Activated naive CD4-positive, alpha-beta T cell treated with anti-CD3 and anti-CD28 coated beads, Interleukin-2, amount 10 ng/mL, durations not matched to agents 7 days and 5 days (primary cell): ENCODE measurements at places on chromosomes 7 and 10.
A peak's percentile ranks its signal among the peaks of the same experiment; 100 is the strongest.

DNA sequence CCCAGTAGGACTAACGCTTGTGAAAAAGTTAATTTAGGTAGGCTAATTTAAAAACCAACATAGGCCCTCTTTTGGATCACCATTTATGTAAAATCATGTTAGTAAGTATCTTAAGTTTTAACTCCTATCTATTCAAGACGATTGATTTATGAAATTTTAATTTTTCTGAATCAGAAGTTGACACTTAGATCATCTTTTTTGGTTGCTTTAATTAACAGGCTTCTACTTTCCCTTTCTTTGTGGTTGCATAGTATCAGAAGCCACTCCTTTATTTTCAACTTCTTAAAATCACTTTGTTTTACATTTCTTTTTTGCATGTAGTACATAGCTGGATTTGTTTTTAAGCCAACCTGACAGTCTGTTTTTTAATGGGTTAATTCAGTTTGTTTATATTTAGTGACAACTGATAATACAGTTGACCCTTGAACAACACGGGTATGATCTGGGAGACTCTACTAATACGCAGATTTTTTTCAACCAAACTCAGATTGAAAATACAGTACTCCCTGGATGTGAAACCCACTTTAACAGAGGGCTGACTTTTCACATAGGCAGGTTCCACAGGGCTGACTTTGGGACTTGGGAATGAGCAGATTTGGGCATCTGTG, 69.7 kb upstream of the SYPL1 start:
- no peak for DNase-seq
- H3K36me3 ChIP-seq = no peaks in the 10 kb centered on the region
- peaks cover 15% of the 10 kb centered on the region for H3K4me1 ChIP-seq
- H3K4me3 ChIP-seq = no peak overlapping the region
- no peak overlapping the region for H3K27ac ChIP-seq

DNA sequence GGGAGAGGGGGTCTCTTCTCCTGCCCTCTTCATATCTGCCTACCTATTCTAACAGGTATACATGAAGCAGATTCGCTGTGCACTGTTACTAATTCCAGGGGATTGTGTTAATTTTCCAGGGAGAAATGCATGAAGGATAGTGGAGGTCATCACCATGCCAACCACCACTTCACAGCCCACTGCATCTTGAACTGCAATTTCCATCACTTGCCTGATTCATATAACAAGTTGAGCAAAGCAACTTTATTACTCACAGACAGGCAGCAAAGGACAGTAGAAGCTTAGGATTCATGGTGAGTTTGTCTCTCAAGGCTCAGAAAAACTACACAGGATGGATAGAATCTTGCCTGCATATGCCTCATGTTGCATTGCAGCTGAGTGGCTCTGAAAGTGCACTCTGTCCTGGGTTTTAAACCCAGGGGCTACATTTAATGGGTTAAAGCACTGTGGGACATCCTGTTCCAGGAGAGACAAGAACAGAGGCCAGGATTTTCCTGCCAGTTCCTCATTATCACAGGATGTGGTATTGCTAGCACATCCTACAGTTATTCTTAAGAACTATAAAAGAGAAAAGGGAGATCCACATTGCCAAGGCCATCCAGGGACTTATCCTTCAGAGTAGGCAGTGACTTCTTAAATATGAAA, 136.9 kb upstream of the PRSS1 start:
- DNase-seq = no peak
- peaks cover 37% of the 10 kb centered on the region for H3K4me1 ChIP-seq
- no peak overlapping the region for H3K4me3 ChIP-seq
- H3K27ac ChIP-seq = peak overlapping the region; percentile 42
- H3K27me3 ChIP-seq = peaks cover 17% of the 10 kb centered on the region

- H3K27ac ChIP-seq = no peak overlapping the region
- no peak overlapping the region for H3K4me3 ChIP-seq
- H3K36me3 ChIP-seq = peaks cover 2% of the 10 kb centered on the region
- DNase-seq = no peak
- peaks cover 21% of the 10 kb centered on the region for H3K4me1 ChIP-seq
- H3K27me3 ChIP-seq = no peaks in the 10 kb centered on the region
Observed at GRCh38 chr10:26681076-26681475, 16.4 kb upstream of the PDSS1 start.

GRCh38 chr7:11480143-11480542, 351.9 kb downstream of the THSD7A start:
- H3K36me3 ChIP-seq = no peaks in the 10 kb centered on the region
- H3K27ac ChIP-seq = no peak overlapping the region
- no peaks in the 10 kb centered on the region for H3K4me1 ChIP-seq
- no peak for DNase-seq

GRCh38 chr7:77439572-77439971, 23.4 kb upstream of the GSAP start:
- peaks cover 2% of the 10 kb centered on the region for H3K4me1 ChIP-seq
- H3K27me3 ChIP-seq = peaks cover 8% of the 10 kb centered on the region
- DNase-seq = no peak
- no peak overlapping the region for H3K27ac ChIP-seq
- H3K4me3 ChIP-seq = no peak overlapping the region

DNA sequence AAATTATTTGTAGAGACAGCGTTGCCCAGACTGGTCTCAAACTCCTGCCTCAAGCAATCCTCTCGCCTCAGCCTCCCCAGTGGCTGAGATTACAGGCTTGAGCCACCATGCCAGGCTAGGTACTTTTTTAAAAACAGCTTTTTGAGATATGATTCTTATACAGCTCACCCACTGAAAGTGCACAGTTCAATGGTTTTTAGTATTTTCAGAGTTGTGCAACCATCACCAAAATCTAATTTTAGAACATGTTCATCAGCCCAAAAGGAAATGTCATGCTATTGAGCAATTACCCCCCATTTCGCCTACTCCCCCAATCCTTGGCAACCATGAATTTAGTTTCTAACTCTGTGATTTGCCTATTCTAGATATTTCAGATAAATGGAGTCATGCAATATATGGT, 73.7 kb downstream of the EVX1 start:
- DNase-seq = no peak
- H3K27ac ChIP-seq = no peak overlapping the region
- peaks cover 4% of the 10 kb centered on the region for H3K27me3 ChIP-seq
- H3K4me1 ChIP-seq = no peaks in the 10 kb centered on the region
- no peaks in the 10 kb centered on the region for H3K36me3 ChIP-seq
- no peak overlapping the region for H3K4me3 ChIP-seq

DNA sequence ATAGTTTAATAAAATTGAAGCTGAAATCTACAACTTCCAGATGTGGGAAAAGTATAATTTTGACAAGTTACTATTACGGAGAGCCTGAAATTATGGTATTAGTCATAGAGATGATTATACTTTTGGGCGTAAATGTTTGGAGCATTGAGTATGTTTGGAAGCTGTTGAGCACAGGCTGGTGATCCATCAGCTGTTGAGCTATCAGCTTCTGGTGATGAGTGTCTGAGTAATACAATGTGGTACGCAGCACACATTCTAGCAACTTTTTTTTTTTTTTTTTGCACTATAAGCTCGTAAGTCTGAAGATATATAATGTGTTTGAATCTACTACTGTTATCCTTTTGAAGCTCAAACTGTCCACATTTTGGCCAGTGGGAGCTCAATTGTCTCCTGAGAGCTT, 123.4 kb downstream of the ATE1 start:
- H3K36me3 ChIP-seq = peaks cover 2% of the 10 kb centered on the region
- no peaks in the 10 kb centered on the region for H3K27me3 ChIP-seq
- DNase-seq = no peak
- no peak overlapping the region for H3K4me3 ChIP-seq

GRCh38 chr7:121436136-121436535, 40.0 kb upstream of the FAM3C start:
- H3K27me3 ChIP-seq = no peaks in the 10 kb centered on the region
- H3K4me3 ChIP-seq = no peak overlapping the region
- H3K4me1 ChIP-seq = peaks cover 35% of the 10 kb centered on the region
- no peak overlapping the region for H3K27ac ChIP-seq
